ENCODE measurements at places on chromosomes 6 and 20. TPM values are rescaled to one million over a fixed set of nuclear protein-coding genes. Genes with fewer than 3 reads are reported as not detected.

KHDC1 gene
- polyA plus RNA-seq = 4.5 TPM

OPN5 gene
- polyA plus RNA-seq = not detected

DNA sequence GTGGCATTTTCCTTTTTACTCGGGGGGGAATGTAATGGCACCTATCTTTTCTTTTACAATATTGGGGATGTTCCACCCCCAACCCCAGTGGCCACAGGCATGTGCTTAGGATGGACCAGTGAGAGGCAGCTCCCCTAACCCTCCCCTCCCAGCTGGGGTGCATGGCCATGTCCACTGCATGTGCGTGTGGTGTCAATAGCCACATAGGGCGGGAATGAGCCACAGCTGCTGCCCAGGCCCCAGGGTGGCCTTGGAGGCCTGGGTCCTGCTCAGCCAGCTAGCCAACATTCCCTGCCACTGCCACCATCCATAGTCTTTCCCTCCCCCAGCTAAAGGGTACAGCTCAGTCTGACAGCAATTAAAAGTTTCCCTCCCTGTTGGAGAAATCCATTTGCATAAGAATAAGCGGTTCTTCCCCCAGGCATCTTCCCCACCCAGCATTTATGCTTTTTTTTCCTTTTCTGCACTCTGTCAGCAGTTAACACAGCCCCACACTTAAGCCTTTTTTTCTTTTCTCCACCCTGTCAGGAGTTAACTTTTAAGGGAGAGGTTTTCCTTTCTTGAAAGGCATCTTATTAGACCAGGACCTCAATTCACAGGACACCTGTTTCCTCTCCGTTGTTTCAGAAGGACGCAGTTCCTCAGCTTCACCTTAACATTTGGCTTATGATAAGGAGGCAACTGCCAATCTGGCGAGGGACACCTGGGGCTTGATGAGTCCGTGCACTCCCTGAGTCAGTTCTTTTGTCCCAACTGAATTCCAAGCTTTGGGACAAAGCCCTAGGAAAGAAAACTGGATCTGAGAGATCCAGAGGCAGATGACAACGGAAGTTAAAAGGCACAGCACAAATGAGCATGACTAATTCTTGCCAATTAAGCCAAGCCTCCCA lies 121.4 kb downstream of the TPBG start:
- H3K36me3 ChIP-seq = no peaks in the 10 kb centered on the region
- no peaks in the 10 kb centered on the region for H3K4me1 ChIP-seq
- H3K27ac ChIP-seq = no peak overlapping the region

DNA sequence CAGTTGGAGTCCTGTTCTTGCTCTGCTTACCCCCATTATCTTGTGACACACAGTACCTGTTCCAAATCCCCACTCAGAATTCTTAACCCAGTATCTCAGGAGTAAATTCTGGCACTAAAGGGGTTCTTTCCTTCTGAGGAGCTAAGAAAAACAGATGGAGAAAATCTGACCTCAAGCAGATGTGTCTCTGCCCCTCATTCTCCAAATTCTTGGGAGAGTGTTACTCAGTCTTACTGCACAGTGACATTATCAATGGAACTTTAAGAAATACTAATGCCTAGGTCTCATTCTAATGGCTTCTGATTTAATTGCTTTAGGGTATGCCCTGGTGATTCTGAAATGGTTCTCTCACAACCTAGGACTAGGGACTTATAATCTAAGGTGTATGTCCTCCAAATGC lies 40.6 kb upstream of the PTPRK start:
- H3K27me3 ChIP-seq = no peaks in the 10 kb centered on the region
- H3K36me3 ChIP-seq = no peaks in the 10 kb centered on the region
- DNase-seq = no peak
- no peak overlapping the region for H3K27ac ChIP-seq

DNA sequence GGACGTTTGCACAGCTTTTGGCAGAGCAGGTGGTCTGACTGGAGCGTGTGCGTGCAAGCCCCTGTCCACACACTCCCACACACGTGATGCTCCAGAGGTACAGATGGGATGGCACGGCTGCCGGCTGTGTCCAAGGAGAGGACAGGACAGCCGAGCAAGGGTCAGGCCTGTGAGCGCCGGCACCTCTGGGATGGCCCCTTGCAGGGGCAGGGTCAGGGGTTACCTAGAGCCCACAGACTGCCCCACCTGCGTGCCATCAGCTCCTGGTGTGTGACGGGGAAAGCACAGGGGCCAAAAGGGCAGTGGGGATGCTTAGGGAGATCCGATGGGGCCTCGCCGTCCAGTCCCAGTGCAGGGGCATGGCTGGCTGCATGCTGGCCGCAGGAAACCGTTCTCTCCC lies 189.7 kb downstream of the TAF4 start:
- H3K4me3 ChIP-seq = no peak overlapping the region
- no peak for DNase-seq
- no peaks in the 10 kb centered on the region for H3K36me3 ChIP-seq
- H3K27ac ChIP-seq = no peak overlapping the region
- no peaks in the 10 kb centered on the region for H3K27me3 ChIP-seq

DNA sequence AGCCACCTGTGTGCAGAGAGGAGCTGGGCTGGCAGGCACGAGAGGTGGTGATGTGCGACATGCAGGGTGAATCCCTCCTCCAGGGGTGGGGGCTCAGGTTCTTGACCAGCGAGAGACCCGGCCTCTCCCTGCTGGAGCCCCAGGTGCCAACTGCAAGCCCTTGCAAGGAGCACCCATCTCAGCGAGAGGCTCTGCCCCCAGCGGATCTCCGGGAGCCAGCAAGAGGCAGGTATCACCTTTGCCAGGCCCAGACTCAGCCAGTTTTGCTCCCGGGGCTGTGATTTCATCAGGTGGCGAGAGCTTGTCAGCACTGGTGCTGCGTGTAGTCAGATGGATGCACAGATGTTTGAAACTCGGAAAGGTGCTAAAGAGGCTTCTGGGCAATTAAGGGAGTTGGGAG lies 87.7 kb downstream of the TFAP2C start:
- H3K27ac ChIP-seq = no peak overlapping the region
- no peaks in the 10 kb centered on the region for H3K36me3 ChIP-seq
- no peak for DNase-seq
- no peaks in the 10 kb centered on the region for H3K27me3 ChIP-seq
